DND-41 (cell line): ENCODE measurements at places on chromosomes 5 and 9.

GRCh38 chr9:130243015-130243881 is 22.3 kb upstream of the HMCN2 start:
- peak; percentile 81 for DNase-seq

DNA sequence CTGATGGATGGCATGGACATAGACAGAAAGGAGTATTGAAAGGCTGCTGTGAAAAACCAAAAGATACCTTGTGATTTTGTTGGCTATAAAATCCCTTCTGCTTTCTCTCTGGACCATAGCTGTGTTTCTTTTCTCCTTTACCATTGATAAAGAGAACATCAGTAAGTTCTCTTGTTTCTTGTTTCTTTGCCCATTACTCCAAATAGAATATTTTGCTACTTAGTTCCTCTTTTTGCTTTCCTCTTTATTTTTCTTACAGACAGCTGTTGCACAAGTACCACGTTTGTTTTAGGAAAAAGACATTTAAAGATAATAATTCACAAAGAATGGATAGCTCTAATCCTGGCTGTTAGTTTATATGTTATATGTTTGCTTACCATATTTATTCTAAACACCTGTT is 1129.2 kb downstream of the DTWD2 start:
- no peak for DNase-seq

- no peak for DNase-seq
Measured at GRCh38 chr9:129770741-129771140, 17.9 kb upstream of the PTGES start.

DNA sequence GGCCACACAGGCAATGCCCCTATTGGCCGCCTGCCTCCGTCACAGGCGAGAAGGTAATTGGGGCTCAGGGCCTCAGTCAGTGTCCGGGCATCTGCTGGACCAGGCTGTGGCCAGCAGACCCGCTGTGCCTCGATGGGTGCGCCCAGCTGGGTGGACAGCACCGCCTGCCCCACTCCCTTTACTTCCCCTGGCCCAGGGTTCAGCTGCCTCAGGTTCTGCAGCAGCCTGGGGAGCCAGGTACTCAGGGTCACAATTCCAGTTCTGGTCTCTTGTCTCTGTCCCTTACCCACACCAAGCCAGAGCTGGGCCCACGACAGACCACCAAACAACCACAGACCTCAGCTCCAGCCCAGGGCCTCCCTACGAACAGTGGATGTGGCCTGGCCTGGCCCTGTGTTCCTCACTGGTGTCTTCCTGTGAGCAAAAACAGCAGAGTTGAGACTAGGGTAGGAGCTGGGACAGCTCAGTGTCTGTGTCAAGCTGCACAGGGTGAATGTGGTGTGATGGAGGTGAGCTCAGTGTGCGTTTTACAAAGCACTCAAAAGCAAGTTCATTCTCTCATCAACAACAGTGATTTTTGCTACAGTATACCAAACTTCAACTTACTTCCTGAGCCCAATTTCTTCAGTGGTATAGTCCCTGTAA is 33.4 kb upstream of the SUSD3 start:
- DNase-seq = no peak

- no peak for DNase-seq
Measured at GRCh38 chr5:97508864-97509263, 325.8 kb upstream of the RIOK2 start.

- no peak for DNase-seq
Measured at GRCh38 chr5:124087752-124088151, 575.8 kb downstream of the CSNK1G3 start.

- DNase-seq = no peak
Measured at GRCh38 chr5:115766608-115767007, 49.9 kb downstream of the CDO1 start.

- no peak for DNase-seq
Measured at GRCh38 chr5:151137067-151137825, 20.3 kb downstream of the ANXA6 start.

DNA sequence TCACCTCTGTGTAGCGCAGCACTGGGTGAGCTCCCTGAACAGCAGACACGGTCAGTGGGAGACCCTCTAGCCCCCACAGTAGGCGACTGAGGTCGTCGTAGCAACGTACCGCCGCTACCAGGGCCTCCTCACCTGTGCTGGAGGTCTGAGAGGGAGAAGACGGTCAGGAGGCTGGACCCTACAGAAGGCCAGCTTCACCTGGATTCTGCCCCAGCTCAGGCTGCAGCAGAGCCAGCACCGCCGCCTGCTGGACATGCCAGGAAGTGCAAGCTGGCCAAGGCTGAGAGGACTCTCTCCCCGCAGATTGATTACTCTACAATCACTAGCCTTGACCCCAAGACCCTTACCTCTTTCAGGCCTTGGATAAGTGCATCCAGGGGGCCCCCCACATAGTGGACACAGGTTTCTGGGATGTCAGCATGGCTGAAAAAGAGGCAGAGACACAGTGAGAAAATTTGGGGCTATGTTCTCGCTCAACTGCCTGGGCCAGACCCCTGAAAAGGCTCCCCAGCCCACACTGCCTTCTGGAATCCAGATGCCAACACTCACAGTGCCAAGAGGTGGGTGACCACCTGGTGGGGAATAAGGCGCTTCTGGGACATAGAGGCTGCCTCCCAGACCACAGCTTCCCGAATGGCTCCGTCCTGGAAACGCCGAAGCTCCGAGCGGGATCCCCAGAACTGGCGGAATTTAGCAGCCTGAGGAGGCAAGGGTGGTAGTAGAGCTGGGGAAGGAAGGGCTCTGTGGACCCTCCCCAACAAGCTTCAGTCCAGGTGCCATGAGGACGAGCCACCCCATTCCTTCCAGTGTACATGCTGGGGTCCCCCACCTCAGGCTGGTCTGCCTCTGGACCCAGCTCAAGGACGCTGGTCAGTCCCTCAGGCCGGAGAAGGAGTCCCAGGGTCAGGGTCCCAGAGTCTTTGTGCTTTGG is 6.9 kb downstream of the NOL6 start:
- DNase-seq = peak; percentile 58

GRCh38 chr5:135255461-135256178 is 143.4 kb downstream of the MACROH2A1 start:
- DNase-seq = no peak

GRCh38 chr5:172548981-172549687 is 91.9 kb upstream of the NEURL1B start:
- no peak for DNase-seq
